ENCODE measurements at places on chromosomes 12 and 14. TPM values are rescaled to one million over a fixed set of nuclear protein-coding genes. Genes with fewer than 3 reads are reported as not detected.

SERPINA3 gene
- not detected for total RNA-seq

CMKLR1 gene
- total RNA-seq, result not detected

CCDC198 gene
- total RNA-seq, result not detected

PTPRB gene
- total RNA-seq, result 2.4 TPM

KRT78 gene
- total RNA-seq, result not detected

TPI1 gene
- total RNA-seq, result 855 TPM

PAH gene
- total RNA-seq, result not detected

DNA sequence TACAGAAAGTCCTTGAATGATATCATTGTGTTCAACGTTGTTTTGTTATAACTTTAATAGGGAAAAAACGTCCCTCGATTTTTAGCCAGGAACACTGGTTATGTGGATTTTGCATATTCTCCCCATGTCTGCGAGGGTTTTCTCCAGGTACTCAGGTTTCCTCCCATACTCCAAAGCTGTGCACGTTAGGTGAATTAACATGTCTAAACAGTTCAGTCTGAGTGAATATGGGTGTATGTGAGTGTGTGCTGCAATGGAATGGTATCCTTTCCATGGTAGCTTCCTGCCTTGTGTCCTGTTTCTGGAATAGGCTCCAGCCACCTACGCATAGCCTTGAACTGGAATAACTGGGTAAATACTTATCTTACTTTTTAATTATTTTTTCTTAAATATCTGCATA lies 810.8 kb upstream of the ATXN7L3B start:
- H3K27ac ChIP-seq, result no peak overlapping the region
- no peak for DNase-seq
- no peak overlapping the region for H3K4me3 ChIP-seq
- H3K36me3 ChIP-seq, result no peaks in the 10 kb centered on the region
- no peaks in the 10 kb centered on the region for H3K4me1 ChIP-seq

GRCh38 chr12:41310367-41310766 lies 122.2 kb downstream of the PDZRN4 start:
- no peaks in the 10 kb centered on the region for H3K4me1 ChIP-seq
- no peak overlapping the region for H3K27ac ChIP-seq
- no peak for DNase-seq
- H3K4me3 ChIP-seq, result no peak overlapping the region

GRCh38 chr14:54642801-54643695 lies 76.1 kb downstream of the SAMD4A start:
- H3K4me3 ChIP-seq, result no peak overlapping the region
- H3K27me3 ChIP-seq, result no peaks in the 10 kb centered on the region
- H3K4me1 ChIP-seq, result peaks cover 69% of the 10 kb centered on the region
- peak overlapping the region; percentile 64 for H3K27ac ChIP-seq

- peak overlapping the region; percentile 91 for H3K4me3 ChIP-seq
- H3K27ac ChIP-seq, result peak overlapping the region; percentile 73
- peaks cover 23% of the 10 kb centered on the region for H3K4me1 ChIP-seq
Measured at GRCh38 chr12:48787791-48788523, 932 bp downstream of the ADCY6 start.

DNA sequence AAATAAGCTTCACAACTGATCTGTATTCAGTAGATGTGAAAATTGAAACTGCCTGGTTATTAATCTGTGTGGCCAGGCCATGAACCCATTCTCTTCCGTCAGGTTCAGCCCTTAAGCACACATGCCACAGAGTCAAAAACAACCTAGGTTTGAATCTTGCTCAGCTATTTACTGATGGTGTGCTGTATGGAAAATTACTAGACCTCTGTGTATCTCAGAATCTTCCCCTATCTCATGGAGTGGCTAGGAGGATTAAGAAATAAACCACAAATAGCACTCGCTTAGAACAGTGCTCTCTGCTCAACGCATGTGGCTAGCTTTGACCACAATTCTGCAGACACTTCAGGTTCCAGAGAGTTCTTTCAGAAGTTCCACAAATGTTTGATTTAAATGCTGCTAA lies 240.7 kb upstream of the PLEKHG7 start:
- no peaks in the 10 kb centered on the region for H3K36me3 ChIP-seq
- peaks cover 5% of the 10 kb centered on the region for H3K27me3 ChIP-seq
- DNase-seq, result no peak
- H3K4me3 ChIP-seq, result no peak overlapping the region
- H3K27ac ChIP-seq, result no peak overlapping the region
- no peaks in the 10 kb centered on the region for H3K4me1 ChIP-seq

GRCh38 chr14:63262446-63262845 lies 56.3 kb downstream of the GPHB5 start:
- H3K27ac ChIP-seq, result no peak overlapping the region
- DNase-seq, result no peak
- H3K36me3 ChIP-seq, result no peaks in the 10 kb centered on the region
- no peak overlapping the region for H3K4me3 ChIP-seq
- no peaks in the 10 kb centered on the region for H3K27me3 ChIP-seq

DNA sequence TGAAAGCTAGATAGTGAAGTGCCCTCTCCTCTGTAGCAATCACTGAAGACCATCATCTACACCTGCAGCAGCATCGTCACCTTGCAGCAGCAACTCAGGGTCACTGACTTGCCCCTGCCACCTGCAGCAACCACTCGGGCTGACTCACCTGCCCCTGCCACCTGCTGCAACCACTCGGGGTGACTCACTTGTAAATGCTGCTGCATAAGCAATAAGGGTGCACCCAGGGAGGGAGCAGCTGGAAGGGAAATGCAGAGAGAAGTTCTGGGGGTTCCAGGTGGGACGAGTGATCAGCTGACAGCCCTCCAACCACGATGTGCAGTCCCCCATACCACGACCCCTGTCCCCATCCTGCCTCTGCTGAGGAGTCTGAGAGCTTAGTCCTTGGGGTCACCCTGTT lies 357.1 kb upstream of the SFSWAP start:
- H3K27ac ChIP-seq, result no peak overlapping the region
- peaks cover 18% of the 10 kb centered on the region for H3K36me3 ChIP-seq
- DNase-seq, result no peak
- H3K4me3 ChIP-seq, result no peak overlapping the region
- H3K27me3 ChIP-seq, result peaks cover 6% of the 10 kb centered on the region
- no peaks in the 10 kb centered on the region for H3K4me1 ChIP-seq

DNA sequence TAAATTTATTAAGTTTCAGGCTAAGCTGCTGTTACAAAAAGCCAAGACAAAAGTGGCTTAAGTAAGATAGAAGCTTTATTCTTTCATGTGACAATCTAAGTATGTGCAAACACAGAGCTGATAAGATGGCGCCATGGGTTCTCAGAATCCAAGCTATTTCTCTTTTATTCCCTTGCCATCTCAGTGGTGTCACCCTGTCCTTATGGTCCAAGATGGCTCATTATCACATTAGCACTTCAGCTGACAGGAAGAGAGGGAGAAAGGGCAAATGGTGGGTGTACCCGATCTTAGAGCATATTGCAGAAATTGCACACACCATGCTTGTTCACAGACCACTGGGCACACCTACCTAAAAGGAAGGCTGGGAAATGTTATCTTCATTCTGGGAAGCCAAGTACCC lies 211.7 kb downstream of the TMTC2 start:
- no peak overlapping the region for H3K4me3 ChIP-seq
- no peaks in the 10 kb centered on the region for H3K27me3 ChIP-seq
- no peak for DNase-seq
- H3K4me1 ChIP-seq, result no peaks in the 10 kb centered on the region

GRCh38 chr14:75259510-75259855 lies 19.1 kb upstream of the FOS start:
- peak; percentile 60 for DNase-seq
- H3K27ac ChIP-seq, result peak overlapping the region; percentile 100
- H3K4me3 ChIP-seq, result peak overlapping the region; percentile 98
- H3K36me3 ChIP-seq, result no peaks in the 10 kb centered on the region

GRCh38 chr14:100585448-100586152 lies 1.6 kb downstream of the BEGAIN start:
- peaks cover 16% of the 10 kb centered on the region for H3K27me3 ChIP-seq
- H3K36me3 ChIP-seq, result no peaks in the 10 kb centered on the region
- no peaks in the 10 kb centered on the region for H3K4me1 ChIP-seq
- no peak overlapping the region for H3K4me3 ChIP-seq
- H3K27ac ChIP-seq, result no peak overlapping the region

GRCh38 chr14:53147208-53147607 lies 5.9 kb downstream of the DDHD1 start:
- no peaks in the 10 kb centered on the region for H3K27me3 ChIP-seq
- H3K4me1 ChIP-seq, result peaks cover 44% of the 10 kb centered on the region
- no peak overlapping the region for H3K4me3 ChIP-seq

DNA sequence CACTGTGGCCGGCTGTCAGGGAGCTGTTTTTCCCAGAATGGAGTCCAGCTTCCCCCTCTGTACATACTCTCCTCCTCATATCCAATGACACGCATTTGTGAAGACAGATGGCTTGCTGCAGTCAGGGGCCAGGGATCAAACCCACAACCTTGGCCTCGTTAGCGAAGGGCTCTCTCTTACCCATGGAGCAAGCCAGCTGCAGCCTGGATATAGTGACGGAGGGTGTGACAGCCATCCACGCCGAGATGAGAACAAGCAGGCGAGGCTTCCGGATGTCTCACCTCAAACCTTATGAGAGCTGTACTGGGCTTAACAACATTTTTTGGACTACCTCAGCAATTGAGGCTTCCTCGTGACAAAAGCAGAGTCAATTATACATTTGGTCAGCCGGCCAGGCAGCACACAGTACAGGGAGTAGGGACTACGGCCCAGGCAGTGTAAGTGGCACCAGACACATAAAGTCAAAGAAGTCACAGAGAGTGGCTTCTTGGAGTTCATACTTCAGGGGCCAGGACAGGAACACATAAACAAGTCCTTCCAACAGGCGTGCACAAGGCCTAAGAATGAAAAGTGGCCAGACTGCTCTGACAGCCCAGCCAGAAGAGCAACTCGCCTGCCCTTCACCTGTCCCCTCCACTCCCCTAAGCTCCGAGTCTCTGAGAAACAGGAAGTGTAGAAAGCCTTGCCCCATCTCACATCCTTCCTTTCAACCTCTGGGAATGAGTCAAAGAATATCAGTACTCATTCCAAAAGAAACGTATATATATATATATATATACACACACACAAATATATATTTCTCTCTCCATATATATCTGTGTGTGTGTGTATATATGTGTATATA lies 115.1 kb downstream of the TTC7B start:
- H3K27ac ChIP-seq, result no peak overlapping the region
- peaks cover 10% of the 10 kb centered on the region for H3K4me1 ChIP-seq
- no peaks in the 10 kb centered on the region for H3K27me3 ChIP-seq
- no peaks in the 10 kb centered on the region for H3K36me3 ChIP-seq
- H3K4me3 ChIP-seq, result no peak overlapping the region

DNA sequence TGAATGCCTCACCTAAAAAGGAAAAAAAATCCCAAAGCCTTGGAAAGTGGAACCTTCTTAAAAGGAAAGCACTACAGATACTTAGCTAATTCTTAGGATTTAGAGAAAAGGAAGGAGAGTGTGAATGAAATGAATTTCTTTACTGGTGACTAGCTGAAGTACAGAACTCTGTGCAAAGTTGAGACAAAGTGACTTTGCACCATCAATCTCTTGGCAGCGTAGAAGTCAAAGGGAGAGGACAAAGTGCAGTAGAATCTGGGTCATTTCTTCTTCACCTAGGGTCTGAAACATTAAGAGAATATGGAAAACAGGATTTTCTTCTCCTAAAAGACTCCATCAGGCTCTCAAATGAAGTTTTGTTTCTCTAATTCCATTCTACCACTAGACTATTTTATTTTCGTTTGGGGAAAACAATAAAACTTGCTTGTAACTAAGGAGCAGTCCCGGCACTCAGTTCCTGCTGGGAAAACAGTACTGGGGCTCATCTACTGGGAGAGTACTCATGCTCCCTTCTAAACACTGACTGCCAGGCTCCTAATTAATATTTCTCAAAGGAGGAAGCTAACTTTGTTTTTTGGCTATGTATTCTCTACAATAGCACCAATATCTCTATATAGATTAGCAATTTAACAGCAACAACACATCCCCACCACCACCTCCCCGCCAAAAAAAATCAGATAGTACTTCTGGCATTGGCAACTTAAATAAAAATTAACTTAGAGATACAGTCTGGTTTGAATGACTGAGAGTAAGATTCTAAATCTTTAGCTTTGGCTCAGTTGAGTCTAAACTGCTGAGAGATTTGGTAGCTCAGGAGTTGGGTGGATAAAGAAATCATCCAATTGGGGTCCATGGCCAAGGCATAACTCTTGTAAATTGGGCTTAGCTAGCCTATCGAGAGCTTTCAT lies 110.7 kb downstream of the SLC15A5 start:
- DNase-seq, result no peak
- no peak overlapping the region for H3K4me3 ChIP-seq
- no peak overlapping the region for H3K27ac ChIP-seq
- H3K36me3 ChIP-seq, result no peaks in the 10 kb centered on the region
- H3K4me1 ChIP-seq, result no peaks in the 10 kb centered on the region

DNA sequence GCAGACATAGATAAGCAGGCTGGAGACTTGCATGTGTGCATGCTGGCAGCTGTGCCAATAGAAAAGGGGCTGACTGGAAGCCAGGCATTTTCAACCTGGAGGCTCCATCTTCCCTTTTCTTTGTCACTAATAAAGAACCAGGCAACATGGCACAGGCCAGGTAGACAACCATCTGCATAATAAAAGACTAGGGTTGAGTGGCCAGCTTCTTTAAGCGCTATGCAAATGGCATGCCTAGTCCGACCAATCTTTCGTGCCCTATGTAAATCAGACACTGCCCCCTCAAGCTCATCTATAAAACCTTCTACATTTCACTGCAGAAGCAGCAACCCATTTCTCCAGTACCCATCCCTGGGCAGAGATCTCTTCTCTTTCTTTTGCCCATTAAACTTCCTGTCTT lies 4.6 kb upstream of the KLRC1 start:
- DNase-seq, result no peak
- H3K4me1 ChIP-seq, result no peaks in the 10 kb centered on the region
- no peaks in the 10 kb centered on the region for H3K36me3 ChIP-seq
- peaks cover 9% of the 10 kb centered on the region for H3K27me3 ChIP-seq

- no peak for DNase-seq
- peaks cover 62% of the 10 kb centered on the region for H3K4me1 ChIP-seq
Measured at GRCh38 chr12:80264386-80264785, 165.0 kb downstream of the OTOGL start.

GRCh38 chr12:47808574-47809365 lies 10.9 kb downstream of the HDAC7 start:
- peaks cover 2% of the 10 kb centered on the region for H3K27me3 ChIP-seq
- H3K4me3 ChIP-seq, result peak overlapping the region; percentile 67

- DNase-seq, result no peak
- no peaks in the 10 kb centered on the region for H3K27me3 ChIP-seq
- no peak overlapping the region for H3K27ac ChIP-seq
- no peaks in the 10 kb centered on the region for H3K36me3 ChIP-seq
Measured at GRCh38 chr12:96048393-96048969, 13.1 kb upstream of the LTA4H start.

DNA sequence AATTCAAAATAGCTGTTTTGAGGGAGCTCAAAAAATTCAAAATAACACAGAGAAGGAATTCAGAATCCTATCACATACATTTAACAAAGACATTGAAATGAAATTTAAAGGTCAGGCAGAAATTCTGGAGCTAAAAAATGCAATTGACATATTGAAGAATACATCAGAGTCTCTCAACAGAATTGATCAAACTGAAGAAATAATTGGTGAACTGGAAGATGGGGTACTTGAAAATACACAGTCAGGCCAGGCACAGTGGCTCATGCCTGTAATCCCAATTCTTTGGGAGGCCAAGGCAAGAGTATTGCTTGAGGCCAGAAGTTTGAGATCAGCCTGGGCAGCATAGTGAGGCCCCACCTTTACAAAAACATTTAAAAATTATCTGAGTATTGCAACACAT lies 34.1 kb upstream of the DHRS7 start:
- no peak overlapping the region for H3K4me3 ChIP-seq
- H3K4me1 ChIP-seq, result peaks cover 33% of the 10 kb centered on the region
- H3K27me3 ChIP-seq, result no peaks in the 10 kb centered on the region
- H3K27ac ChIP-seq, result no peak overlapping the region

GRCh38 chr14:95527387-95528002 lies 7.4 kb upstream of the GLRX5 start:
- H3K36me3 ChIP-seq, result peaks cover 6% of the 10 kb centered on the region
- peaks cover 95% of the 10 kb centered on the region for H3K4me1 ChIP-seq
- DNase-seq, result peak; percentile 84

Data from HFFc6 (cell line).